ENCODE measurements at places on chromosomes 6 and 20.

DNA sequence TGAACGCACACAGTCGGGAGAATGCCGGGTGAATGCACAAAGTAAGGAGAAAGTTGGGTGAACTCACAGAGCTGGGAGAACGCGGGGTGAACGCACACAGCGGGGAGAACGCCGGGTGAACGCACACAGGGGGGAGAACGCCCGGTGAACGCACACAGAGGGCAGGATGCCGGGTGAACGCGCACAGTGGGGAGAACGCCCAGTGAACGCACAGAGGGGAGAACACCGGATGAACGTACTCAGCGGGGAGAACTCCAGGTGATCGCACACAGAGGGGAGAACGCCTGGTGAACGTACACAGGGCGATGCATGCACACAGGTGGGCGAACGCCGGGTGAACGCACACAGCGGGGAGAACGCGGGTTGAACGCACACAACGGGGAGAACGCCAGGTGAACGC lies 57.4 kb downstream of the RNASET2 start:
- no peak for DNase-seq

GRCh38 chr6:18997375-18997826 lies 610.3 kb downstream of the RNF144B start:
- no peak for DNase-seq

- no peak for DNase-seq
These were observed 189.4 kb upstream of the ARID1B start for GRCh38 chr6:156587751-156588301.

- DNase-seq = no peak
These were observed 252.4 kb upstream of the TAB2 start for GRCh38 chr6:149065121-149065520.

DNA sequence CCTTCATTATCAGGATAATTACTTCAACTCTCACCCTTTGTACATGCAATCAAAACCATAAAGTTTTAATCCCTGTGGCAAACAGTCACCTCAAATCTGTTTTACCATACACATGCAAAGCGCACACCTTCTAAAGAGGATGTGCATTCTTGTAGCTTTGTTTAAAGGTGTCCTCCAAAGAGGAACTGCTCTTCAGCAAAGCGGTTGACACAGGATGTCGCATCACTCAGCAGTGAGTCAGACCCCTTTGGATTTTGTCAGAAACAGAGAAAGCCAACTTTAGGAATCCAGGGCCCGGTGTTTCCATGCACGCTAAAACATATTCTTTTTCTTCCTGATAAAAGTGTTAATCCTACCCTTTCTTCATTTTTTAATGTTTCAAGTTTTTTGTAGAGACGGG lies 268.3 kb upstream of the ARID1B start:
- no peak for DNase-seq

GRCh38 chr6:121426686-121427085 lies 8.8 kb upstream of the GJA1 start:
- DNase-seq = no peak

DNA sequence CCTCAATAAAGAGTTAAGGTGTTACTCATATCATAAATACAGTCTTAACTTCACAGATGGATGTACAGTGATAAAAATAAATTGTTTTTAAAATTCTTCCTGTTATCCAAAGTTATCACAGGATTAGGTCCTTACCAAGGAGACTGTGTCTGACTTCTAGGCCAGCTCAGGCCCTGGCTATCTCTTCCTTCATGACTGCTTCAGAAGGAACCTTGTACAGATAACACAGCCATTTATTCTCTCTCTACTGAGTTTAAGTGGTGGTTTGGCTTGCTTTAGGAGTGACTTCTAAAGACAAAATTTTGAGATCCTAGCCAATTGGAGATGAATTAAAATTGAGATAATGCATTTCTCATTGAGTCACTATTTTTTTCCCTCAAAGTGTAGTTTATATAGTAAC lies 40.8 kb upstream of the RNF182 start:
- no peak for DNase-seq

GRCh38 chr6:34887753-34888513 lies at the start of gene TAF11:
Gene TAF11, minus strand, starts transcription at chr6:34888042. Its CDS starts 85 bp downstream, at chr6:34887957.
- peak; percentile 86 for DNase-seq

- no peak for DNase-seq
These were observed 36.3 kb upstream of the GATA5 start for GRCh38 chr20:62511915-62512610.

GRCh38 chr6:16481697-16482399 lies 243.5 kb downstream of the GMPR start:
- peak; percentile 67 for DNase-seq

- no peak for DNase-seq
These were observed 3.5 kb downstream of the TUBB1 start for GRCh38 chr20:59022754-59023153.

DNA sequence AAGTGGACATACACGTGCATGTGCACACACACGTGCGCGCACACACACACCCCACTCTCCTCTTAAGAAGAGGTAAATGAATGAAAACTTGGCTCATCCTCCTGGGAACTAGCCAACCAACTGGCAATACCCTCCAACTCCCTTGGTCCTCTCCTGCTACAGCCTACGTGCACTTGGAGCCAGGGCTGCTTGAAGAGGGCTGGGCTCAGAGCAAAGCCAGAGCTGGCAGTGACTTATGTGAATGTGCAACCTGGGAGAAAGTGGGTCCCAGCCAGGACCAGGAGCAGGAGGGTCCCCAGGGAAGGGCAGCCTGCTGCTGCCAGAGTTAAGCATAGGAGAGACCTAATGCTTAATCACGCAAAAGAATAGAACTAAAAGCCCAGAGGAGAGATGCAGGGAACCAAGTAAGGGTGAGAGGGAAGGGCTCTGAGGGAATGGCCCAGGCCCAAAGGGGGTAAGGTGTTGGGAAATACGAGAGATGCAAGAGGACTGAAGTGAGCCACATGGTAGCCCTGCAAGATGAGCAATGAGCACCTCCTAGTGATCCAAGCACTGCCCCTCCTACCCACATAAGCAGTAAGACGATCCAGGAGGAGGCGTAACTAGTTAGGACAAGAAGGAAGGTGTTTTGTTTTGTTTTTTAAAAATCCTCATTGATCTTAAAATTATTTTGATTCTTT lies 24.7 kb downstream of the TRAF3IP2 start:
- DNase-seq = no peak

DNA sequence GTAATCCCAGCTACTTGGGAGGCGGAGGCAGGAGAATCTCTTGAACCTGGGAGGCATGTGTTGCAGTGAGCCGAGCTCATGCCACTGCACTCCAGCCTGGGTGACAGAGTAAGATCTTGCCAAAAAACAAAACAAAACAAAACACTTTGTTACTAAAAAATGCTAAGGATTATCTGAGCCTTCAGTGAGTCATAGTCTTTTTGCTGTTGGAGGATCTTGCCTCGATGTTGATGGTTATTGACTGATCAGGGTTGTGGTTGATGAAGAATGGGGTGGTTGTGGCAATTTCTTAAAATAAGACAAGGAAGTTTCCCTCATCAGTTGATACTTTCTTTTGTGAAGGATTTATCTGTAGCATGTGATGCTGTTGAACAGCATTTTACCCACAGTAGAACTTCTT lies 196.8 kb upstream of the HDDC2 start:
- DNase-seq = no peak

- no peak for DNase-seq
These were observed 20.2 kb upstream of the ADGRF1 start for GRCh38 chr6:47062346-47062745.

DNA sequence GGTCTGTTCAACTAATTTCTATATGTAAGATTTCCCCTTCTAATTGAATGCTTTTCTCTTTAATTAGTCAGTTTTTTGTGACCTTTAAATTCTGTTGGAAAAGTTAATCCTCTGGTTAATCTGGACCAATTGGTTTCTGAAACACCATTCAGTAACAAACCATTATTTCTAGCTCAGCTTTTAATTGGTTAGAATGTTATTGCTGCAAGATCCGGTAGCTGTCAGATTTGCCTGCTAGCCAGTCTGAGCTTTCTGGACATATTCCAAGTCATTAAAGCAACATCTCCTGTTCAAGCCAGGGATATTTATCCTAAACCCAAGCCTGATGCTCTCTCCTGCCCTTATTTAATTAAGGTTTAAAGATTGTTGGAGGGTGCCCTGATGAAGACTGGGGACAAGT lies 55.1 kb upstream of the FBXL4 start:
- DNase-seq = no peak

DNA sequence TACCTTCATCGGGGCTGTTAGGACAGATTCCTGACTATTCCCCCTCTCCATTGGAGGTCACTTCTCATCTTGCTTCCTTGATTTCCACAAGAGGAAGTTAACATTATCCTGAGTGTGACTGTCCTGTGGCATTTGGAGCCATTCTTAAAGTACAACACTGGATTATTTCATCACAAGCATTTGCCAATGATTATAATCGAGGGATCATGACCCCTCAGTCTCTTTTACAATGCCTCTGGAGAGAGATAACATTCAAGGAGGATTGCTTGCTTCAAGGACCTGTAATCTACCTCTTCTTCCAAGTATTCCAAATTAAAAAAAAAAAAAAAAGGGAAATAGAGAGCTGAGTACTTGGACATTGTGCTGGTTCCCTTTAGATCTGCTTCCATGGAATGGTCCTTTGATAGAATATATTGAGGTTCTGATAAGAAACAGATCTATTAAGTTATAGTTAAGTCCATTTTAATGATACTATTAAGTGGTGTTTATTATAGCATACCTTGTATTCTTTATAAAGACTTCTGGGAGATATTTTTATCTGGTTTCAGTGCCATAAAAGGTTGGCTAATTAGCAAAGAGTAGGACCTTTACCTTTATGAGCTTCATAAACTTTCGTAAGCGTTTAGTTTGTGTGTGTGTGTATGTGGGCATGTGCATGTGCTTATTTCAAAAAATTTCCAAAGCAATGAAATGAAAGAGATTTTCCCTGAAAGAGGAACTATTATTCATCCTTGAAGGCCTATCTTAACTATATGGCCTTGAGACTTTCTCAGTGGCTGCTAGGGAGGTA lies 469.1 kb downstream of the DHX35 start:
- no peak for DNase-seq

DNA sequence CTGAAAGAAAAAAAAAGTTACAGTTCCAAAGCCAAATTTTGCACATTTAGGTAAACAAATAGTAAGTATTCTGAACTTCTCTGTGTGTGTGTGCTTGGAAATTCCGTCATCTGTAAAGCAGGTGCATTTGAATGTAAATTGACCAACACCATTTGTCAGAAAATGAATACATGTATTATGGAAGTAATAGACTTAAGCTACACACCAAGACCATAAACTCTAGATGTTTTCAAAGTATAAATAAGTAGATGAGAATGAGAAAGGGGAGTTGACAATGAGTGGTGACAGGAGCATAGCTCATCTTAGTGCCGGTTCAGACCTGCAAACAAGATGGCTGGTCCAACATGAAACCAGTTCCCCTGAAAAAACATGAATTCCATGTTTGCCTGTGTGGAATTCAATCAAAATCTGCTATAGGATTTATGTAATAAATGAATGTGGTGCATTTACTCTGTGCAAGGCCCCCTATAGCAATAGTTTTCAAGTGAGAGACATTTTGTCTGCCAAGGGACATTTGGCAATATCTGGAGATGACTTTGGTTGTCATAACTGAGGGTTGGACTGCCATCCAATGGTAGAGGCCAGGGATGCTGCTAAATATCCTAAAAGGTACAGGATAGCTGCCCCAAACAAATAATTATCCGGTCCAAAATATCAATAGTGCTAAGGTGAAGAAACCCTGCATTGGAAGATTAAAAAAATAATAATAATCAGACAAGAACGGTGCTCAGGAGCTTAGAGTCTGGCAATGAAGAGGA lies 11.0 kb upstream of the FILIP1 start:
- DNase-seq = no peak

GRCh38 chr6:137309078-137309762 lies 90.0 kb upstream of the IFNGR1 start:
- peak; percentile 14 for DNase-seq

GRCh38 chr6:67717281-67717680 lies 917.8 kb upstream of the ADGRB3 start:
- DNase-seq = no peak

GRCh38 chr20:17138237-17138636 lies 88.6 kb upstream of the PCSK2 start:
- DNase-seq = no peak

DNA sequence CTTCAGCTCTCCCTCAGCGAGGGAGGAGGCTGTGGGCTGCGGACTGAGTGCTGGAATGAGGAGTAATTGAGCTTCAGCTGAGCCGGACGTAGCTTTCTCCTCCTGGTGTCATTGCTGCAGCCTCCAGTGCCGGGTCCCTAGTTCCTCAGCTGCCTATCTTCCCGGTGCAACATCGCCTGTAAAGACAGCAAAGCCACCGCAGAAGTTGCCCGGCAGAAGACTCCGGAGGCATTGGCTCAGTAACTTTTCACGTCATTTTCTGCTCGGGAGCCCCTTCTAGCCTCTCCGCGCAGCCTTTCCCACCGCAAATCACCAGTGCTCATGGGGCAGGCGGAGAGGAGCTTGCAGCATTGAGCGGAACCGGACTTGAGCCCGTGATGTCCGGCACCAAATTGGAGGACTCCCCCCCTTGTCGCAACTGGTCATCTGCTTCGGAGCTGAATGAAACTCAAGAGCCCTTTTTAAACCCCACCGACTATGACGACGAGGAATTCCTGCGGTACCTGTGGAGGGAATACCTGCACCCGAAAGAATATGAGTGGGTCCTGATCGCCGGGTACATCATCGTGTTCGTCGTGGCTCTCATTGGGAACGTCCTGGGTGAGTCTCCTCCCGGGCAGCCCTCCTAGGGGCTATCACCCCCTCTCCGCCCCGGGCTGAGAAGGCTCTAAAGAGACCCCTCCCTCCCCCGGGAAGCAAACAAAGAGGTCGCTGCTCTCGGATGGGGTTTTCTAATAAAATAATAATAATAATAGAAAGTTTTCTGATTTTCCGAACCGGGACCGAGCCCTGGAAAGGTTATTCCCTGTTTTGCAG lies at the start of gene HCRTR2:
TSS of gene HCRTR2 (plus strand) at position 305 of the 816 bp plus-strand sequence. CDS start at position 378, 73 bp downstream.
- no peak for DNase-seq

DNA sequence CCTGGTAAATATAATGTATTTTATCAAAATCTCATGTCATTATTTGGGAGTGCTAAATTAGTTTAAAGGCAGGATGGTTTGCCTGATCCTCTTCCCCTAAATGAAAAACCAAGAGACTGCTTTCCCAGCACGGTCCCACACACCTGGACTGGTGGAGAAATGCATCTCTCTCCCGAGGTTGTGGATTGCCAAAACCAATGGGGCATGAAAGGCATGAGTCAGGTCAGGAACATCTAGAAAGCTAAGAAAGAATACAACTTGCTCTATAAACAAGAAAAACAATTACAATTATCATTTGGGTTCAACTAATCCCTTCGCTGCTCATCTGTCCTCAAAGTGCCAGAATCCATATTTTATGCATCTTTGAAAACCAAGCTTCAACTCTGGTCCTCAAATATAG lies 308.3 kb upstream of the IRAK1BP1 start:
- no peak for DNase-seq

- no peak for DNase-seq
These were observed 752.8 kb downstream of the CBLN4 start for GRCh38 chr20:55252521-55252920.

GRCh38 chr6:147782302-147782701 lies 273.8 kb downstream of the SAMD5 start:
- DNase-seq = no peak

GRCh38 chr6:162934844-162935243 lies 207.1 kb downstream of the PACRG start:
- no peak for DNase-seq

Measured in CD4-positive, alpha-beta T cell treated with Interleukin-6 at 100 ng/mL for 8 hours (primary cell).